ENCODE measurements at places on chromosomes 12 and 14.
A peak's percentile ranks its signal among the peaks of the same experiment; 100 is the strongest.

GRCh38 chr12:128394137-128394536, 127.2 kb downstream of the TMEM132C start:
- DNase-seq, result no peak

DNA sequence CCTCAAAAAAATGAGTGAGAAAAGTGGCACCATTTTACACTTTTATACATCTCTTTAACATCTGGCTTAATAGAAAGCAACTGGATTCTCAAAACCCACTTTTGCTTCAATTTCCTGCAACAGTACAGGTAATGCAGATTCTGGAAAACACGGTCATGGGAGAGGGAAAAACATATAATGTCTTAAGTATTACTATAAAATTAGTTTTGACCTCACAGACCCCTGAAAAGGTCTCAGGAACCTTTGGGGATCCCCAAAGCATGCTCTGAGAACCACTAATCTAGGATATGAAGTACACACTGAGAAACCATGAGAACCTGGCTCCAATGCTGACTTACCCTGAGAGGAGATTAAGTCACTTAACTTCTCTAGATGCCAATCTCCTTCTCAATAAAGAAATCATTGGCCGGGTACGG, 64.7 kb downstream of the PPP2R5E start:
- DNase-seq, result no peak

DNA sequence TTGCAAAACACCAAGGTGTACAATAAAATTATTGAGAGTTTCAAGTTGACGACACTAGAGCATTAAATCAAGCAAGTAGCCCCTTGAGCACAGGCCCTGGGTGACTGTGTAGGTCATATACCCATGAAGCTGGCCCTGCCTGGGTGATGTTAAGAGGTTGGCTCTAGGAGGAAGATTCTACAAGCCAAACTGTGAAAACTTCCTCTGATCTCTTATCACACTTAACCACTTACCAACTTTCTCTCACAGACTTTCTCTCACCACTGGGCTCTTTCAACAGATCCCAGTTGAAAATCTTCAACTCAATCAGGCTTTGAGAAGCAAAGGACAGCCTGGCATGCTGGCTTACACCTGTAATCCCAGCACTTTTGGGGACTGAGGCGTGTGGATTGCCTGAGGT, 186.9 kb upstream of the BTG1 start:
- no peak for DNase-seq

DNA sequence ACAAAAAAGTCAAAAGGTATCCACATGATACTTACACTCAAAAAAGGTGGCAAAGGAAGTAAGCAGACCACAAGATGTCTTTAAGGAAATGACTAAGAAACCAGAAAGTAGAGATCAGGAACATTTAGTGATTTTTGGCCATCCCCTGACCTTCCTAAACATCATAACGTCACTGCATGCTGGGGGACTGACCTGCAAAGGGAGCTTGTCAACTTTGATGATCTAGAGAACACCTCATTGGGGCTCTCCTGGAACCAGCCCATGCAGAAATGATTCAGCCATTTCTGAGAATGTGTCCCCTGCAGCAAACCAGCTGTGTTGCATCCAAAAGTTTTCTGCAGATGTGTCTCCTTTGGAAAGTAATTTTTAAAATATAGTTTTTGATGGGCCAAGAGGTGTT, 152.2 kb upstream of the RASSF8 start:
- DNase-seq, result no peak

- no peak for DNase-seq
Measured at GRCh38 chr12:7295529-7295928, 8.3 kb upstream of the ACSM4 start.

DNA sequence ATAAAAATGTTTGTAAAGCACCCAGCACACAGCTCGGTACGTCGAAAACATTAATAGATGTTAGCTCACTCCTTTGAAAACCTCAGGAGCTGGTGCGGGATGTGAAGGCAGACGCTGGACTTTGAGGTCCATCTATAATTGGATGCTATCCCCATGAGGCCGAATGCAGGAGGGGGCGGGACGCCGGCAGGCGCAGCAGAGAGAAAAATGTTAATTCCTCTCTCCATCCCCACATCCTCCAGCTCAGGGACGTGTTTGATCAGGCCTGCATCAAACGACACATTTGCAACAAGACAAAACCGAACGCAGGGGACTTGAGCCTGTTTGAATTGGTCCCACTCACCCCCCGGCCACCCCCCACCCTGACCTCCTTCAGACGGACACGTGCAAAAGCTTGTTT, 231.0 kb downstream of the RBM19 start:
- no peak for DNase-seq

DNA sequence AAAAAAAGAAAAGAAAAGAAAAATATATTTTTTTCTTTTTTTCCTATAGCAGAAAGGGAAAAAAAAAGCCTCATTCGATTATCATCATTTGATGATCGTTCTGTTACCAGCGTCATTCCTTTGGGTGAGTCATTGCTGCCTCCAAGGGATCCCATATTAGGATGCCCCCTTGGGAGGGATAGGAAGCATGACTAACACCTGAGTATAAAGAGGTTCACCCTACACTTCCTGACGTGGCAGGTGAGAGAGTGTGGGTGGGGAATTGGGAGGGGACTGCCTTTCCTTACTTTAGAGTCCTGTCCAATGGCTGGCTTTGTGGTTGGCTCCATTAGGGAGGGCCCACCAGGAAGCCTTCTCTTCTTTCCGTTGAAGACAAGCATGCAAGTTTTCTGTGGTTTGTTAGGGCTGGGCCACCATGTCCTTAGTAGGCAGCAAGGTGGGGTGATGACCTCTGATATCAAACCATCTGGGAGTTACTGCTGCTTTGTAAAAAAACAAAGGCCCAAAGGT, 56.1 kb upstream of the FUT8 start:
- DNase-seq, result peak; percentile 74

- no peak for DNase-seq
Measured at GRCh38 chr12:104526320-104526719, 69.6 kb downstream of the CHST11 start.

- DNase-seq, result no peak
Measured at GRCh38 chr14:68651075-68651474, 141.8 kb downstream of the ZFP36L1 start.

GRCh38 chr14:94066089-94066676, 14.8 kb downstream of the DDX24 start:
- no peak for DNase-seq

GRCh38 chr12:96007729-96008128, 11.6 kb upstream of the HAL start:
- DNase-seq, result no peak

DNA sequence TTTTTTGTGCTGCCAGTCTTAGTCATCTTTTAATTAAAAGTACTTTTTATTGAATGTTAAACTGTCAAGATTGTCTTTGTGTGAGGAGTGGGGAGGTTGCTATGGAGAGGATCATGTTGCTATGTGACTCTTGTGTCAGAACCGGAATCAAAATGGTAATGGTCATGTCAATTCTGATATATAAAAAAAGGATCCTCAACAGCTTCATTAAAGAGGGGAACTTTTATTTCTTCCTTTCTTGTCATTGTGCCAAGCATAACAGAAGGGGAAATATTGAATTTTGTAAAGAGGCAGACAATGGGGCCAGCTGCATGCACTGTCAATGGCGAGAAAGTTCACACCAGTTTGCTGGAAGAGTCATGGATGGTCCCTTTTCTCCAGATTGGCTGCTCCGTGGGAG, 564.8 kb downstream of the VRK1 start:
- no peak for DNase-seq

DNA sequence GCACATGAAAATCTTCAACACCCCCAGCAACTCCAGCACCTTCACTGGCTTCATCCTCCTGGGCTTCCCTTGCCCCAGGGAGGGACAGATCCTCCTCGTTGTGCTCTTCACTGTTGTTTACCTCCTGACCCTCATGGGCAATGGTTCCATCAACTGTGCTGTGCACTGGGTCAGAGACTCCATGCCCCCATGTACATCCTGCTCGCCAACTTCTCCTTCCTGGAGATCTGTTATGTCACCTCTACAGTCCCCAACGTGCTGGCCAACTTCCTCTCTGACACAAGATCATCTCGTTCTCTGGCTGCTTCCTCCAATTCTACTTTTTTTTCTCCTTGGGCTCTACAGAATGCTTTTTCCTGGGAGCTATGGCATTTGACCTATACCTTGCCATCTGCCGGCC, 11.5 kb upstream of the OR11G2 start:
- no peak for DNase-seq

- DNase-seq, result no peak
Measured at GRCh38 chr12:15165012-15165659, 56.1 kb downstream of the RERG start.

GRCh38 chr14:72516936-72517700, 376.8 kb downstream of the DPF3 start:
- DNase-seq, result peak; percentile 85

DNA sequence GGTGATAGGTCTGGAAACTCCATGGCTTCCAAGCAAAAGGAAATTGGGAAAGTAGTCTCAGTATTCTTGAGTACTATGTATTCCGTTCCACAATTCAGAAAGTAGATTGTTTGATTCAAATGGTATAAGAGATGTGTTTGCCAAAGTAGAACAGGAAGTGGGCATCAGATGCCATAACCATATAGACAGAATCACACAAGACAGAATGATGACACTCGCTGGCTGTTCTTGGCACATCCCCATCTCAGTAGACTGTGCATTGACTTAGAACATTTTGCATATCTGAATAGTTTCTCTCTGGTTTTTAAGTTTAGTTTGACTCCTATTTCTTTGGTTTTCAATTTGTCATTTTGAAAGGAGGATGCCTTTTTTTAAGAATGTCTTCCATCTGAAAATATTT, 221.1 kb upstream of the RGS6 start:
- DNase-seq, result no peak

DNA sequence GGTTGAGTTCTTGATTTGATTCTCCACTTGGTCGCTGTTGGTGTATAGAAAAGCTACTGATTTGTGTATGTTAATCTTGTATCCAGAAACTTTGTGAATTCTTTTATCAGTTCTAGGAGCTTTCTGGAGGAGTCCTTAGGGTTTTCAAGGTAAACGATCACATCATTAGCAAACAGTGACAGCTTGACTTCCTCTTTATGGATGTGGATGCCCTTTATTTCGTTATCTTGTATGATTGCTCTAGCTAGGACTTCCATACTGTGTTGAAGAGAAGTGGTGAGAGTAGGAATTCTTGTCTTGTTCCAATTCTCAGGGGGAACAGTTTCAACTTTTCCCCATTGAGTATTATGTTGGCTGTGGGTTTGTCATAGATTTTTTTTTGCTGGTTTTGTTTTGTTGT, 12.4 kb downstream of the MTRFR start:
- no peak for DNase-seq

- DNase-seq, result peak; percentile 61
Measured at GRCh38 chr12:68971404-68971803, 38.4 kb upstream of the CPM start.

DNA sequence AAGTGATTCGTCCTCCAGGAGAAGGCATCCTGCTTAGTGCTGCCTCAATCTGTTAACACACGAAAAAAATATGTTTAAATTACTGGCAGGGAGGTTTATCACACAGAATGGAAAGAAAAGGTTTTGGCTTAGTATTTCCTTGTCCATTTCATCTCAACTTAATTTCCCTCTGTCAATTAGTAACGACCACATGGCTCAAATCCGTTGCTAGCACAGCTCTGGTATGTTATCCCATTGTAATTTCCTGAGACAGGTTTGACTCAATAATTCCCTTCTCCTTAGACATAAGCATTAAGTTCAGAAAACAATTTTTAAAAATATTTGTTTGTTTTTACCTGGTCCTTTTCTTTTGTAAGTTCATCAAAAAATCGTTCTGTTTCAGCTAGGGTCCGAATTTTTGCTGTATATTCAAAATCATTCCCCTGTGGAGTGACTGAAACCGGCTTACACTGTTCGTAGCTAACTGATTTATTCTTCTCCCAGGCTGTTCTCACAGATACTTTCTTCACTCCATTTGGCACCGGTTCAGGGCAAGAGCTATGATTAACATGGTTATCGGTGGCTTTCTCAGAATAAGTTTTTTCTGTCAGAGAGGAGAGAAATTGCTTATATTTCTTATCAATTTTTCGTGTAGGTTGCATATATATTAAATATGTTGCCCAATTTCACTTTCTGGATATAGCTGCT, 10.1 kb upstream of the PITPNM2 start:
- no peak for DNase-seq

DNA sequence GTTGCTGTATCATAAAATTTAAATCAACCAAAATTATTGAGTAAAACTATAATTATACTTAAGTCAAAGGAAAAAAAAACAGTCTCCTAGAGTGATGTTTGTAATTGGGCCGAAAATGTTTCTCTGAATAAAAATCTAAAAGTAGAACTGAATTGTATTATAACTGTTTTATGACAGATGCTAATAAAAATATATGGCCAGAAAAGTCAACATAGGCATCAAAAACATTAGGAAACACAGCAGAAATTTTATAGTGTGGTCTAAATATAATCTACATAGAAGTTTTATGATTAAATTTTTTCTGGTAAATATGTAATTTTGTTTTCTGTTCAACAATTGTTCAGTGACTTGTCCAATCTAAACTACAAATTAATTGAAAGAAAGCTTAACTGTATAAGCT, 277.8 kb downstream of the ALX1 start:
- no peak for DNase-seq

- no peak for DNase-seq
Measured at GRCh38 chr14:93748208-93749075, 39.8 kb downstream of the PRIMA1 start.

- no peak for DNase-seq
Measured at GRCh38 chr12:29662734-29663323, 120.9 kb downstream of the TMTC1 start.

- peak; percentile 64 for DNase-seq
Measured at GRCh38 chr12:130920119-130920703, 33.5 kb upstream of the ADGRD1 start.

- DNase-seq, result no peak
Measured at GRCh38 chr12:93708952-93709351, 31.8 kb downstream of the CRADD start.

- DNase-seq, result no peak
Measured at GRCh38 chr12:52694151-52694550, 9.2 kb downstream of the KRT77 start.

GRCh38 chr12:123671876-123672275, 963 bp downstream of the TCTN2 start:
- DNase-seq, result peak; percentile 3

DNA sequence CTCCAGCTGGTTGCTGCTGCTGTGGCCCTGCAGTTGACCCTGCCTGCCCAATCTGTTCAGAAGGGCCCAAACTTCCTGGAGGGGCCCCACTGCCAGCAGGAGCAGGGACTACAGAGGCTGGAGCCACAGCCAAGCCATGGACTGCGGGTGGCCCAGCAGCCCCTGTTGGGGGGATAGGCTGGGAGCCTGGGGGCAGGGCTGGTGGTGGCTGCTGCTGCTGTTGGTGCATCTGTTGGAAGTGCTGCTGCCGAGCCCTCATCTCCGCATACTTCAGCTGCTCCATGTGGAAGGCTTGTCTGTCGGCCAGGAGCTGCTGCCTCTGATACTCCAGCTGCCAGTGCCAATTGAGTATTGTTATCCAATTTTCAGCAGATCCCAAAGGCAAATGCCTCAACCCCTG, 7.2 kb downstream of the MYL6 start:
- DNase-seq, result peak; percentile 35

DNA sequence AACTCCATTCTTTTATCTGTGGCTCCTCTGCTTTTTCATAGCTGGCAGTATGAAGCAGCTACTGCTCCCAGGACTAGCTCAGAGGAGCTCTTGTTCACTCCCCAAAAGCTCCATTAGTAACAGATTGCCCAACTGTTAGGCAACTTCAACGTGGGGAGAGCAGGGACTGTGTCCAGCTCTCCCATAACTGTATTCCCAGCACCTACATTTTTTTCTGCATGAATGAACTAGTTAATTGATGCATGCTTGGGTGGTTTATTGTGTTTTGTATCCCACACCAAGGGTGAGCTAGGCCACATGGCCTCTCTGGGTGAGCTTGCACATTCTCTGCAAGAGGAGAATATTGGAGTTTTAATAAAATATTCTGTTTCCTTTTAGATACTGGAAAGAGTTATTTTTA, 15.2 kb downstream of the STON2 start:
- peak; percentile 84 for DNase-seq
